Esophagus muscularis mucosa (tissue), 4 donors: ENCODE measurements at places on chromosomes 5 and 9. TPM values are rescaled to one million over a fixed set of nuclear protein-coding genes. Genes with fewer than 3 reads are reported as not detected.
A peak's percentile ranks its signal among the peaks of the same experiment; 100 is the strongest.

The ACSL6 gene
- total RNA-seq = 2.6 TPM

The IL3 gene
- not detected for total RNA-seq

The FOXD4 gene
- 0.32 TPM for total RNA-seq

The KIF4B gene
- not detected for total RNA-seq

The EXOSC2 gene
- total RNA-seq = 12.7 TPM

The PTPN3 gene
- 1.1 TPM for total RNA-seq

The LCN1 gene
- total RNA-seq = not detected

- no peak for DNase-seq
These were observed 189.3 kb upstream of the TLE4 start for GRCh38 chr9:79382458-79382857.

GRCh38 chr9:133046196-133046899 is 15.4 kb upstream of the CEL start:
- DNase-seq = no peak

DNA sequence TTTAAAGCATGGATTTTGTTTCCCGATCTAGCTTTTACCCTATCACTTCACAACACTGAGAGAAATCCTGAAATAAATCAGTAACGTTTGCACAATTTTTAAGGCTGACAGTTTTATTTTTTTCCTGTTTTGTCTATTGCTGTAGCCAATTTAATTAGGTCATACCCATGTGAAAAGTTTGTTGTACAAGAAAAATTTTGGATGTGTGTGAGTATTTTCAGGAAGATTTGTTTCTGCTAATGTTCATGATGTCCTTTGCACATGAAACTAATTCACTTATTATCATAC is 237.8 kb downstream of the ARRDC3 start:
- no peak for DNase-seq

DNA sequence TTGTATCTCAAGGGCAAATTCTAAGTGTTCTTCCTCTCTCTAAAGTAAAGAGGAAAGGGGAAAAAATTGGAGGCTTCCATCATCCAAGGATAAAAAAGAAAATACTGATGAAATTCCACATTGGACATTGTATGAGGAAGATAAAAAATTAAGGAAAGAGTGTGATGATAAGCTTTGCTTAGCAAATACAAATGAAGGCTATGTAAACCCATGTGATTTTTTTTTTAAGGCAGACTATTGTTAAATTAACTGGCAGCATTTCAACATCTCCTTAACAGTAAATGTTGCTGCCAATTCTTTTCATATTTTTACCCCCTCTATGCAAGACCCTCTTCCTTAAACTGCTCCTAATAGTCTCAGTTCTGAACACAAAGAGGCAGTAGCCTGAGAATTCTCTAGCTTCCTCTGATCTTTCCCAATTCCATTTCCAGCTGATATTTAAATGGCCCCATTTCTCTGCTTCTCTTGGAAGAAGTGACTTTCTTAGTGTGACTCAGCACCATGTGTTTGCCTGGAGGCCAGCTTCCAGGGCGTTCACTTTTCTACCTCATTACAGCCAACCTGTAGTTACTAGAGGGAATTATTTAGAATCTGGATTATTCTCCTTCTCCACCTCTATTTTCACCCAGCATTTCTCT is 159.7 kb downstream of the TLE1 start:
- DNase-seq = no peak

GRCh38 chr5:171475596-171475995 is 56.1 kb downstream of the FGF18 start:
- DNase-seq = no peak

GRCh38 chr5:169006842-169007790 is 293.8 kb downstream of the SLIT3 start:
- DNase-seq = no peak

- DNase-seq = peak; percentile 68
These were observed 496.6 kb downstream of the CTNND2 start for GRCh38 chr5:11407556-11408145.

GRCh38 chr5:34538026-34538672 is 118.0 kb upstream of the RAI14 start:
- DNase-seq = no peak

GRCh38 chr5:69129413-69129812 is 35.6 kb downstream of the SLC30A5 start:
- DNase-seq = no peak

GRCh38 chr5:14491015-14491915 is 90.3 kb upstream of the OTULINL start:
- no peak for DNase-seq

- no peak for DNase-seq
These were observed 173.6 kb upstream of the S1PR3 start for GRCh38 chr9:88817628-88818027.

DNA sequence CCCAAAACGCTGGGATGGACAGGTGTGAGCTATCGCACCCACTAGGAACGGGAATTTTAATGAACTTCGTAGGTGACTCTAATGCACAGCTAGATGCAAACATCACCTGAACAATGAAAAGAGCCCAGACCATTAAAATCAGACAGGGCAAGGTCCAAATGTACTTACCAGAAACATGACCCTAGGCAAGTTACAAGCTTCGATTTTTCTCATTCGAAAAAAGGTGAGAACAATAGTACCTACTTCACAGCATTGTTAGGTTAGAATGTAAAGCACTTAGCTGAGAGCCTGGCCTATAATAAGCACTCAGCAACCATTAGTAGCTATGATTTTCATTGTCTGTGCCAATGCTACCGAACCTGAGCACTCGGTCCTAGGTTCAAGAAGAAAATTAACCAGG is 5.8 kb upstream of the KLHL3 start:
- DNase-seq = no peak

- DNase-seq = no peak
These were observed 397.1 kb downstream of the TLE1 start for GRCh38 chr9:81292056-81292805.

- DNase-seq = no peak
These were observed 109.5 kb upstream of the MAN2A1 start for GRCh38 chr5:109580225-109580624.

DNA sequence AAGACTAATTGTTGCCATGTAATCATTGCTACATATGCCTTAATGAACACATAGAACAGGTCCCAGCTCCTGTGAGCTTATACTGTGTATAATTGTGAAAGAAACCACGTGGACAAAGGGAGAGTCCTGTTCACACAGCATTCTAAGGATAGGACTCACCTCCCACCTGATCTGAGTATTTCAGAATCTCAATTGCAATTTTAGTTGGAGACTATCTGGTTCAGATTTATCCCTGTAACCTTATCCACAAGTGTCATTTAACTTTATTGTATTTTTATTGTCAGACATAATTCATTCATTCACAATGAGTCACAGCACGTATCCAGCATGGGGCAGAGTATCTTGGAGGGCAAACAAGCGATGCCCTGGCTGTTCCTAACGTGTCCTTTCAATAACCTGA is 448.3 kb downstream of the NTRK2 start:
- no peak for DNase-seq

DNA sequence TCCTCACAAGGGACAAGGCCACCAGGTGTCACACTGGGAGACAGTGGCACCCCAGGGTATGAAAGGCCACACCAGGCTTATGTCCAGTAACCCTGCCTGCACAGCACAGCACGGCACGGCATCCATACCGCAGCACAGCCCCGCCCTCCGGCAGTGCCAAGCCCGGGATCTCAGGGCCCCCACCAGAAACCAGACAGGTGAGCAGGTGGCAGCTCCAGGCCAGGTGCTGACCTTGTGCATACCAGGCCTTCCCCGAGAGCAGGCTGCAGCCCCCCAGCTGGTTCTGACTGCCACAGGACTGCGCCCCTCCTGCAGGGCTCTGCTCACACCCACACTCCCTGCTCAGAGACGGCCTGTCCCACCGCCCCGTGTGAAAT is 56.5 kb downstream of the ADAMTS2 start:
- no peak for DNase-seq

- no peak for DNase-seq
These were observed 46.4 kb downstream of the JADE2 start for GRCh38 chr5:134571693-134572405.

GRCh38 chr5:167992868-167993267 is 298.6 kb upstream of the WWC1 start:
- DNase-seq = no peak
